ENCODE measurements at places on chromosomes 1 and 21.

DNA sequence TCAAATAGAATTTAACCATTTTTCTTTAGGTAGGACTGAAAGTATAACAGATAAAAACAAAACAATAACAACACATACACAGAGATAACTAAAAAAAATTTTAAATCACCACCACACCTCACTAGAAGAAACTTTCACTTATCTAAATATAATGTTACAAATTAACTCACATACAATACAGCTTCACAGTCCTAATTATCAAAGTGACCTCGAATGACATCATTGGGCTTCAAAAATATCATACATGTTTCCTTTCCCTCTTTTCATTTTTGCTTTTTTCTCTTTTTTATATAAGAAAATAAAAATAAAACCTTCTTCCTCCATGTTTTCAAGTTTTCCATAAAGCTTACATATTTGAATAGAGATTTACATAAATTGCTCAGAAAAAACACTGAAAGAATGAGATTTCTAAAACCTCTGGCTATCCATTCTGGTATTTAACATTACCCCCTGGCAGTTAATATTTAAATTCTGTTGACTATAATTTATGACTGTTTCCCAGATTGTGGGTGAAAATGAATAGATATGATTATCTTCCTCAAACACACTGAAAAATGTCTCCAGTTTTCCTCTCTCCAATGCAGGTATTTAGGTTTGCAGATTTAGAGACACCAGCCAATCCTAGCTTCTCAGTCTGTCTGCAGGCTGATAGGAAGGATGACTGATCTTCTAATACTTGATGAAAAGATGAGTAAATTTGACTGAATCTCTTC lies 40.5 kb upstream of the SLC19A2 start:
- no peak for DNase-seq

DNA sequence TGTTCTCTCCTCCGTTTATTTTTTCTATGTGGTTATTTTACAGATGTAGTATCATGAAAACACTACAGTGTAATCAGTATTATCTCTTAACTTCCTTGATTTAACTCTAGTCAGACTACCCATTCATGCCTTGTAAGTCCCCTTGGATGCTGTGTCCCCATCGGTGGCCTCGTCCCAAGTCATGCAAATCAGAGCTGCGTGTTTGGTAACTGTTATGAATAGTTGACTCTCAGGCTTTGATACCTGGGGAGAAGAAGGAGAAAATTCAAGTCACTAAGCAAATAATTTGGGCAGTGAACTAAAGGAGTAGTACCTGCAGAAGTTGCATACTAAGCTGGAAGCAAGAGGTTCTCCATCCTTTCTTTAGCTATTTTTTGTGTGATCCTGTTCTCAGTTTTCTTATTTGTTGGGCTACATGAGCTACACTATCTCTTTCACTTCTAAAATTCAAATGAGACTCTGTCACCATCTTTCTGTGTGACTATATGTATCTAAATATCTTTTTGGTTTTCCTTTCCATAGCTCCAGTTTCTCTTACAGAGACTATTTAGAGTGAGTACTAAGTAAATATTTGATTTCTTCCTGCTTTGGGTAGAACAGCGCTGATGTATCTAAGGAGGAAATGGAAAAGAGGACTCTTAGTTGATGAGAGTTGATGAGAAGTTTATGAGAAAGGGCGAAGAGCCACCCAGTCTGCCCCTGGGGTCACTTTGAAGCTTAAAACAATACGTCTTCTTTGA lies 50.9 kb downstream of the VANGL2 start:
- no peak for DNase-seq

DNA sequence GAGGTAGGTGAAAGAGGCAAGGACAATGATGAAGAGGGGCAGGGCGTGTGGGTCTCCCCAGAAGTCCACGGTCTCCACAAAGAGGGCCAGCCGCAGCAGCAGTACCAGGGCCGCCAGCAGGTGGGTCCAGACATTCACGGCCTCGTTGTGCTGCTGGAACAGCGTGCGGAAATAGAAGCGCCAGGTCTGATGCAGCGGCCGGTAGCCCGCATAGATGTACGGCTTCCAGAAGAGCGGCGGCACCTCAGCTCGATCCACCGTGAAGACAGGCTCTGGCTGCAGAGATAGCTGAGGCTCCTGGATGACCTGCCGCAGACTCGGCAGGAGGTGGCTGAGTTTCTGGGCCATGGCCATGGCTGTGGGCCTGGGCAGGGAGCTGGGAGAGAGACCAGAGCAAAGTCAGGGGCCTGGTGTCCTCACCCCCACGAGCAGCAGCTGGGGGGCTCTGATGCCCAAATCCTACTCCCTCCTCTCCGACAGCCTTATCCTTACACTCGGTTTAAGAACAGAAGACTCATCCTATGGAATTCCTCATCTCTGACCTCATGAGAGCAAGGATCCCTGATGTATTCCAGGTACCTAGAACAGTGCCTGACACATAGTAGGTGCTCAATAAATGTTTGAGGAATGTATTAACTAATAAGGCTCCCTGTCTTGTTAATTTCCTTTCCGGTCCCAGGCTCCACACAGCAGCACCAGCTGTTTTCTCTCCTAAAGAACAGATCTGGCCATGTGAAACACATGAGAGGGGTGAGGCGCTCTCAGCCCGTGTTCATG lies 4.4 kb upstream of the AUNIP start:
- no peak for DNase-seq

DNA sequence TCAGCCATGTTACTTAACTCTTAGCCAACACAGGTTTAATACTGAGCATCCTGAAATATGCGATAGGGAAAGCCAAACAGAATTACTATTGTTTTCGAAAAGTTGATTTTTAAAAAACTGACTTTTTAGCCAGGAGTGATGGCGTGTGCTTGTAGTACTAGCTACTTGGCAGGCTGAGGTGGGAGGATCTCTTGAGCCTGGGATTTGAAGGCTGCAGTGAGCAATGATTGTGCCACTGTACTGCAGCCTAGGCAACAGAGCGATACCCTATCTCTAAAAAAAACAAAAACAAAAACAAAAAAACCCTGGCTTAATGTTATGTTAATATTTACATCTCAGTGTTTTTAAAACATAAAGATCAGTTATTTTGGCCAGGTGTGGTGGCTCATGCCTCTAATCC lies 16.7 kb downstream of the NMNAT1 start:
- no peak for DNase-seq

DNA sequence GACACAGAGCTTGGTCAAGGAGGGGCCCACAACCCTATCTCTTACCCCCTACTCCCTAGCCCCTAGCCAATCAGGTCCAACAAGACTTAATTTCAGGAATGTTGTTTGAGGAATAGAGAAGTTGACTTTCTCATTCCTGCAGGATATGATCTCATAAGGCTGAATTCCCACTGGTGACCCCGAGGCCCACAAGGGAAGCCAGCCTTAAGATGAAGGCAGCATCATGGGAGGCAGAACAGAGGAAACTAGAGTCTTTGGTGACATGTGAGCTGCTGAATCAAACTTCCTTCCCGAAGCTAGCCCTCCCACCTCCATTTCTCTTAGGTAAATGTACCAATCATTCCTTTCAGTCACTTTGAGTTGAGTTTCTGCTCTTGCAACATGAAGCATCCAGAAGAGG lies 9.1 kb upstream of the PDIK1L start:
- DNase-seq = no peak

DNA sequence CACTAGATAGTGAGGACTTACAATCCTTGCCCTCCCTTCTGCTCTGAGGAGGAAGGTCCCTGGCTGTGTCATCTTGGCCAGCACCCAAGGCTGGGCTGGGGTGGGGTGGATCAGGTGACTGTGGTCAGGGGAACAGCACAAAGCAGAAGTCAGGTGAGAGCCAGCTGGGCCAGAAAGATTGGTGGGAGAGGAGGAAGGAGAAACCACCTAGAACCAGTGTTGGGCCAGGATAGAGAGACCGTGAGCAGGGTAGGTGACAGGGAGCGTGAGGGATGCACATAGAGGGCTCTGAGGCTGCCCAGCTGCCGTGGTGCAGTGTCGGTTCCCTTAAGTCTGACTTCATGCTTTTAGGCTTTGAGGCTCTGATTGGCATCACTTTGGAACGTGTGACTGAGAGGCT lies 22.7 kb downstream of the NCF2 start:
- DNase-seq = no peak

DNA sequence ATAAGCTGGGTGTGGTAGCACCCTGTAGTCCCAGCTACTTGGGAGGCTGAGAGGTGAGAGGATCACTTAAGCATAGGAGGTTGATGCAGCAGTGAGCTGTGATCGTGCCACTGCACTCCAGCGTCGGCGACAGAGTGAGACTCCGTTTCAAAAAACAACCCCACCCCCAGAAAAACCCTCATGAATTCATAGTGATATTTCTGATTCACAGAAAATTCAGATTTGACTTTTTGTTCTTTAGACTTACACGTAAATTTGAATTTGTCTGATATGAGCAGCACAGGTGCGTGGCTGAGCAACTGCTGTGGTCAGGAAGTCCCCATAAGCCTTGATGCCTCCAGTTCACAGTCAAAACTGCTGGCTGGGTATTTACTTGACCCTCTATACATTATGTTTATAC lies 10.0 kb upstream of the MORC3 start:
- peak; percentile 10 for DNase-seq

DNA sequence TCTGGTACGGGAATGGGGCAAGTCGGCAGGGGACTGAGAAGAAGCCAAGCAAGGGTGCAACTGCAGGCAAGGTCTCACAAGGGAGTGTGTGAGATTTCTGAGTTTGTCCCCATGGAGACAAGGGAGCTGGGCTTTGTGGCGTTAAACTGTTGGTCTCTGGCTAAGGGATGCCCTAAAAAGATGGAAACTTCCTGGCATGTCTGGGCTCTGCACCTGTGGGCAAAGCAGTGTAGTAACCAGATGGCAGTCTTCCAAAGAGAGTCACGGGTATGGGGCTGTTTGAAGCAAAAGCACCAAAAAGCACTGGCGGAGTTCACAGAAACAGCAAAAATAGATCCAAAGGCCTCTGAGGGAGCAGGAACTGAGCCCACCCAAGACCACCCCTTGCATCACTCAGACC lies 104.8 kb upstream of the SLC44A3 start:
- DNase-seq = no peak

DNA sequence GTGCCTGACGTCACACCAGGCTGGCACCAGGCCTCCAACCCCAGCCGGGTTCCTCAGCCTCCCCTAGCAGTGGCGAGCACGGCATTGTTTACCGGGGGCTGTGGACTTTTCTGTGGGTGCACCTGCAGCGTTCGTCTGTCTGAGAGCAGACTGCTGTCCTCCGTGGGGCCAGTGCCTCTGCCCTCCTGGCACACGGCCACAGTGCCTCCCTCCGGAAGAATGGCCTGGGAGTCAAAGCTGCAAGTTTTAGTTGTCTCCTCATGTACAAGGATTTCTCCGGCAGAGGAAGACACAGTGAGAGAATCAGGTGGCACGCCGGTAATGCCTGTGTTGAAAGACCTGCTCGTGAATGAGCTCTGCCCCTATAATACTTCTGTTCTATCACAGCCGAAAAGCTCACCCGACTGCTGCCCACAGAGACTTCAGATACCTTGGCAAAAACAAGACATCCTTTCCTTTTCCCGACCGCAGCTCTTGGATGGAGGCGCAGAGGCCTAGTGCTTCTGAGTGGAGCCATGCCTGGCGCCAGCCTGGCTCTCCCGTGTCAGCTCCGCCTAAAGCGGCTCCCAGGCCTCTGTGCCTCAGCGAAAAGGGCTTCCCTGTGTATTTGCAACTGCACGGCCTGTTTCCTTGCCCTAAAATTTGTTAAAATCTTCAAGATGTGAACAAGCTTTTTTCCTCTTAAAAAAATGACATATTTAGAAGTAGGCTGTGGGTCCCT lies 71.4 kb downstream of the AGPAT3 start:
- no peak for DNase-seq

GRCh38 chr1:43277116-43277876 lies 7.5 kb downstream of the TMEM125 start:
- DNase-seq = no peak

DNA sequence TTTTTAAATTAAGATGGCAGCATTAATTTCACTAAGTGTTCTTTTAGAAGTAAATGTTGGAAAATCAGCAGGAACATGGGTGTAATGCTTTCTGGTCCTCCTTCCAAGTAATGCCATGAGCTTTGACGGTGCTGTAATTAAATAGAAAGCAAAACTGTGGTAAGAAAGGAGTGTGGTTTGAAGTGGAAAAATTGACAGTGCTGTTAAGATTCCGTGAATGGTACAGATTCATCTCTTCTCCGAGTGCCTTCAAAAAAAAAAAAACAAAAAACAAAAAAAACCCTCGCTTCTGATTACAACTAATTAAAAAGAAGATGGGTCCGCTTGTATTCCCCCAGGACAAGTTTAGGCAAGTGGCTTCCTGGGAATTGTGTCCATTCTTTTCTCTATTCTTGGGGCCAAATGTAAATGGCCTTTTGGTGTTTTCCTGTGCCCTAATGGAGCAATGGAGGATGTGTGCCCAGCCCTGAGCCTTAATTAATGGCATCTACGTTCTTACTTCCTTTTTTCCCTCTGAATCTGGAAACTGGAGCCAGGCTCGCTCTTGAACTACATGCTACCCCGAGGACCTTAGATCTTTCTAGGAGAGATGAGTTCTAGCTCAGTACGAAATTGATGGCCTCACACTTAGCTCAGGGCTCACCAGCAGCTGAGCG lies 5.1 kb downstream of the LMO4 start:
- no peak for DNase-seq

DNA sequence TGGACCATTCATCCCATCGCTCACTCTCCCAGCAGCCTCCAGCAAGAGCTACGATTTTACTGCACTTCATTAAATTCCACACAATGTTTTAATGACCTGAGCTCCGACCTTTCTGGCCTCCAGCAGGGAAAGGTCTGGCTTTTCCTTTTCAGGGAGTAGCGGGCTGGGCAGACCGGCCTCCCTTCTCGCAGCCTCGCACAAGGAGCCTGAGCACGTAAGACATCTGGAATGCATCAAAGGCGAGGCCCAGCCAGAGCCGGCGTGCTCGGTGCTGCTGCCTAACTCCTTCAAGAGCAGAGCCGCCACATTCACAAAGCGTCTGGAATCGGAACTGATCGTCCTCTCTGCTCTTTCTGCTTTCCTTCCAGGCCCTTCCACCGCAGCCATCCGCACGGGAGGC lies 32.5 kb upstream of the FHAD1 start:
- DNase-seq = no peak

GRCh38 chr21:44958471-44959191 lies 18.8 kb downstream of the SLX9 start:
- no peak for DNase-seq

DNA sequence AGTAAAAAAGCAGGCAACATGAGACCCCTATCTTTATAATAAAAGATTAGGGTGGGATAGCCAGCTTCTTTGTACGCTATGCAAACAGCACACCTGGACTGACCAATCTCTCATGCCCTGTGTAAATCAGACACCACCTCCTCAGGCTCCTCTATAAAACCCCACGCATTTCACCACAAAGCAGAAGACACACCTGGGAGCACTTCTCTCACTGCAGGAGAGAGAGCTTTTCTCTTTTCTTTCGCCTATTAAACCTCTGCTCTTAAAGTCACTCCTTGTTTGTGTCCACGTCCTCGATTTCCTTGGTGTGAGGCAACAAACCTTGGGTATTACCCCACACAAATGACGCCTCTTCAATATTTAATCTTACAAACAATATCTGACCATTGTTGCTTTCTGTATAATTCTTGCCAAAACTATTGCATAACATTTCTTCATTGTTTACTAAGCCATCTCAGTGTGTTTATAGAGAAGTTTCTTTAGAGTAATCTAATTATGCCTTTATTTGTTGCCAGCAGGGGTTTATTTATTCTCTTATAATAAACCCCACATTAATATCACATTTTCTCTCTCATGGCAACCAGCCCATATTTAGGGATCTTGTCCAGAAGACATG lies 31.6 kb upstream of the NUF2 start:
- DNase-seq = no peak

GRCh38 chr1:61403679-61404596 lies 321.0 kb downstream of the TM2D1 start:
- no peak for DNase-seq

GRCh38 chr1:99662539-99663080 lies 16.7 kb downstream of the PALMD start:
- no peak for DNase-seq

- no peak for DNase-seq
Measured at GRCh38 chr1:41448821-41449220, 35.7 kb downstream of the EDN2 start.
